ENCODE measurements at places on chromosomes 3 and 15. TPM values are rescaled to one million over a fixed set of nuclear protein-coding genes. Genes with fewer than 3 reads are reported as not detected.

DNA sequence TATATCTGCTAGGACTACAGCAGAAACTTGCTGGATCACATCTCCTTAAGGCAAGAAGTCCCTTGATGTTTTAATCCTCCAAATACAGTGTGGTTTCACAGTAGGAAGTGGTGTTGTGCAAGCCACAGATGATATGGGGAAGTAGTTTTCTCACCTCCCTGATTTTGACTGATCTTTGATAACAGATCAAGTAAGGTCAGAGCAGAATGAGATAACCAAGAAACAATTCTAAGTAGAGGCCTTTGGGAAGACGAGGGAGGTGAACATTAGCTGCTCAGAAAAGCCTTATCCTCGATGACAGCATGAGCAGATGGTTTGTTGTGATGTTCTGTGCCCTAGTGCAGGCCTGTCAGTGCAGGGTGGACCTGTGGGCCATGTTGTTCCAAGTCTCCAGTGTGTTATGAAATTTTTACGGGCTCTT lies 61.3 kb downstream of the RIOX2 start:
- H3K36me3 ChIP-seq, result peaks cover 19% of the 10 kb centered on the region
- DNase-seq, result no peak
- no peak overlapping the region for H3K4me3 ChIP-seq
- no peaks in the 10 kb centered on the region for H3K27me3 ChIP-seq

DNA sequence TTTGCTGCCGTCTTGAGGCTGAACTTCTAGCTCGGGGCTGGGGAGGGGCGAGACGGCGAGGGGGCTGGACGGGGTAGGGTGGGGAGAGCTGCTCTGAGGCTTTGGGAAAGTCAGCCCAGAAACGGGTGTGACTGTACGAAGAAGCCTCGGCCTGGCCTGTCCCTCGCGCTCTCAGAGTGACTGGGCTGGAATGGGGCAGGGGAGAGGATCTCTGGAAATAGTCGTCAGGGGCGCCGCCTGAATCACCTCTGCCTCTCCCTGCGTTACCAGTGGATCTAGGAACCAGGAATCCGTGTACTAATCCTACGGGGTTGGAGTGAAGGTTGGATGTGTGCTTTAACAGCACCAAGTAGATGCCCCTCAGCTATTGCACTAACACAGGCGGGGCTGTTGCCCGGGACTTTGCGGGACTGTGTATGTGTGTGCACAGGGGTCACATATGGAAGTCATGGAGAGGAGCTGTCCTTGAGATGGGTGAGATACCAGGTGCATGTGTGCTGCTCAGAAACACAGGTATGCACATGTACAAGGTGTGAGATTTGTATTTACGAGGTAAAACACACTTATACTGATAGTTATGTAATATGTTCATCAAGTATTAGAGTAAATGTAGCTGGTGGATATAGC lies 591 bp downstream of the FOXL2NB start:
- H3K4me3 ChIP-seq, result peak overlapping the region; percentile 75
- H3K4me1 ChIP-seq, result no peaks in the 10 kb centered on the region
- H3K36me3 ChIP-seq, result no peaks in the 10 kb centered on the region

- DNase-seq, result no peak
- no peaks in the 10 kb centered on the region for H3K4me1 ChIP-seq
- no peak overlapping the region for H3K27ac ChIP-seq
- H3K4me3 ChIP-seq, result no peak overlapping the region
- H3K36me3 ChIP-seq, result no peaks in the 10 kb centered on the region
Observed at GRCh38 chr15:76084256-76084655, 24.5 kb downstream of the TMEM266 start.

GRCh38 chr3:156818890-156819289 lies 7.3 kb upstream of the LEKR1 start:
- peak overlapping the region; percentile 97 for H3K27ac ChIP-seq
- H3K36me3 ChIP-seq, result no peaks in the 10 kb centered on the region
- H3K4me3 ChIP-seq, result peak overlapping the region; percentile 20
- peak; percentile 88 for DNase-seq

Gene DUOX1
- total RNA-seq, result 0.32 TPM

Gene CTSH
- 5.2 TPM for total RNA-seq

Gene LRRC15
- 16.4 TPM for total RNA-seq

DNA sequence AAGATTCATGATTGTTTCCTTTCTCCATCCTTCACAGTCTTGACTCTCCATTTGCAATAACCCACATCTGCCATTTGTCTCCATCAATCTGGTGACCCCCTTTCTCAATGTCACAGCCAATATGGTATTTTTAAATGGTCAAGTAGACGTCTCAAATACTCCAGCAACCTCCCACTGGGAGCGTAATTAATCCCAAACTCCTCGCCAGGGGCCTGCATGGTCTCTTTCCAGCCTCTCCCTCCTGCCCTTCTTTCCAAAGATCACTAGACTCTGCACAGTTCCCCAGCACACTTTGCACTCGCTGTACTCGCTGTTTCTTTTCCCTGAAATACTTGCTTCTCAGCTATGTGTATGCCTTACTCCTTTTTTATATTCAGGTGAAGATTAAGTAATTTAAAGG lies 115.3 kb downstream of the PLCH1 start:
- H3K4me1 ChIP-seq, result peaks cover 4% of the 10 kb centered on the region
- H3K4me3 ChIP-seq, result no peak overlapping the region
- H3K36me3 ChIP-seq, result no peaks in the 10 kb centered on the region
- DNase-seq, result no peak

DNA sequence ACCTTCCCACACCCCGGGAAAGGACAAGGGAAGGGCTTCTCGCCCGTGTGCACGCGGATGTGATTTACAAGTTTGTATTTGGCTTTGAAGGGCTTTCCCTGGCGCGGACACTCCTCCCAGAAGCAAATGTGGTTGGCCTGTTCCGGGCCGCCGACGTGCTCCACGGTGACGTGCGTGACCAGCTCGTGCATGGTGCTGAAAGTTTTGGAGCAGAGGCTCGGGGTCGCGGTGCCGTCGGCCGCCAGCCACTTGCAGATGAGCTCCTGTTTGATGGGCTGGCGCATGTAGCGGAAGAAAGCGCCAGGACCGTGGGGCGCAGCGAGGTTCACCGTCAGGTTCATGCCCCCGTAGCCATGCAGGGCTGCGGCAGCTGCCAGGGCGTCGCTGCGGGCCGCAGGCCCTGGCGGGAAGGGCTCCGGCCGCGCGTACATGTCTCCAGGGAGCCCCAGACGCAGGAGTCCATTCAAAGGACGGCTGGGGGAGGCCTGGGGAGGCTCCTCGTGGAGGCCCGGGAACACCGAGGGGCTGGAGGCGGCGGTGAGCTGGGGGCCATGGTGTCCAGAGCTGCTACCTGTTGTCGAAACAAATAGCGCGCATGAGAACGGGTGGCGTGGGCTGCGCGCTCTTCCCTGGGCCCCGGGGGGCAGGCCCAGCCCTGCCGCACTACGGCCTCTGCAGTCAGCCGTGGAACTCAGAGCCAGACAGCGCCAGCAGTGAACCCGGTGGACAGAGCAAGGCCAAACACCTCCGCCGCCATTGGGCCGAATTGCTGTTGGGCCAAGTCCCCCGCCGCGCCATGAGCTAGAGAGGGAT lies 10.2 kb downstream of the ZIC4 start:
- H3K27ac ChIP-seq, result no peak overlapping the region
- H3K36me3 ChIP-seq, result no peaks in the 10 kb centered on the region
- no peaks in the 10 kb centered on the region for H3K27me3 ChIP-seq
- peaks cover 10% of the 10 kb centered on the region for H3K4me1 ChIP-seq

Gene ACOX2
- 7.5 TPM for total RNA-seq

DNA sequence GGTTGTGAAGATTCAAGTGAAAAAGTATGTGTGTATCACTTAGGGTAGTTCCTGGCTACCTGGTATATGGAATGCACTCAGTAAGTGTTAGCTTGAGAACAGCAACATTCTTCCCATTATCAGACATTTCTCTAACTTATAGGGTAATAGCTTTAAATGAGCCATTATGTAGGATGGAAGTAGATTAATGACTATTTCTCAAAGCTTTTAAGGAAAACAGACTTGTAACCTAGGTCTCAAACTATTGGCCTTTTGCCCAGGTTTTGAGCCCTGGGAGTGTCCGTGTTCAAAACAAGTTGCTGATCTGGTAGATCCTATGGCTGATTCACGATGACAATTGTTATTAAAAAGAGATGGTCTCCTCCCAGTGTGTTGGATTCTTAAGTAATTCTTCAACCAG lies 129.1 kb upstream of the UMPS start:
- no peak for DNase-seq
- H3K27me3 ChIP-seq, result peaks cover 16% of the 10 kb centered on the region
- H3K4me1 ChIP-seq, result no peaks in the 10 kb centered on the region
- H3K27ac ChIP-seq, result no peak overlapping the region
- H3K4me3 ChIP-seq, result no peak overlapping the region

DNA sequence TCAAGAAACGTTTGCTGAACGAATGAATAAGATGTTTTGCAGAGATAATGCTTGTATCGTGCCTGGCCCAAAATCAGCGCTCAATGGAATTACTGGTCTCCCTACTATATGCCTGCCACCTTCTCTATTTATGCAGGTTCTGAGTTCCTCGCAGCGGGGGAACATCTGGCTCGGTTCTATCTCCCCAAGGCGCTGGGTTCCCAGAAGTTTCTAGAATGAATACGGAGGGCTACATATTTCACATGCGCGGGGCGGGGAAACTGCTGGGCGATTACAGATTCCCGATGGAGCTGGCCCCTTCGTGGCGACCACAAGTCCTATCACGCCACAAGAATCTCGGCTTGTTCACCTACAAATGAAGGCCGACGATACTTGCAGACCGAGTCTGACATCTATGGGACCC lies 411 bp upstream of the EIF2B5 start:
- DNase-seq, result peak; percentile 66
- no peaks in the 10 kb centered on the region for H3K27me3 ChIP-seq
- peak overlapping the region; percentile 68 for H3K27ac ChIP-seq
- no peaks in the 10 kb centered on the region for H3K36me3 ChIP-seq
- H3K4me1 ChIP-seq, result peaks cover 11% of the 10 kb centered on the region

Gene SNTN
- not detected for total RNA-seq

- no peak overlapping the region for H3K4me3 ChIP-seq
- DNase-seq, result no peak
- H3K36me3 ChIP-seq, result no peaks in the 10 kb centered on the region
- H3K4me1 ChIP-seq, result peaks cover 14% of the 10 kb centered on the region
- no peaks in the 10 kb centered on the region for H3K27me3 ChIP-seq
Observed at GRCh38 chr3:129618901-129619671, 12.6 kb upstream of the PLXND1 start.

- DNase-seq, result peak; percentile 9
- H3K36me3 ChIP-seq, result no peaks in the 10 kb centered on the region
- H3K4me1 ChIP-seq, result peaks cover 11% of the 10 kb centered on the region
- no peaks in the 10 kb centered on the region for H3K27me3 ChIP-seq
- H3K4me3 ChIP-seq, result no peak overlapping the region
Observed at GRCh38 chr15:35256551-35256950, 171.5 kb upstream of the NANOGP8 start.

GRCh38 chr3:38640661-38641452 lies 8.6 kb downstream of the SCN5A start:
- DNase-seq, result no peak
- no peaks in the 10 kb centered on the region for H3K4me1 ChIP-seq
- H3K27ac ChIP-seq, result no peak overlapping the region
- peaks cover 37% of the 10 kb centered on the region for H3K27me3 ChIP-seq
- H3K36me3 ChIP-seq, result no peaks in the 10 kb centered on the region

DNA sequence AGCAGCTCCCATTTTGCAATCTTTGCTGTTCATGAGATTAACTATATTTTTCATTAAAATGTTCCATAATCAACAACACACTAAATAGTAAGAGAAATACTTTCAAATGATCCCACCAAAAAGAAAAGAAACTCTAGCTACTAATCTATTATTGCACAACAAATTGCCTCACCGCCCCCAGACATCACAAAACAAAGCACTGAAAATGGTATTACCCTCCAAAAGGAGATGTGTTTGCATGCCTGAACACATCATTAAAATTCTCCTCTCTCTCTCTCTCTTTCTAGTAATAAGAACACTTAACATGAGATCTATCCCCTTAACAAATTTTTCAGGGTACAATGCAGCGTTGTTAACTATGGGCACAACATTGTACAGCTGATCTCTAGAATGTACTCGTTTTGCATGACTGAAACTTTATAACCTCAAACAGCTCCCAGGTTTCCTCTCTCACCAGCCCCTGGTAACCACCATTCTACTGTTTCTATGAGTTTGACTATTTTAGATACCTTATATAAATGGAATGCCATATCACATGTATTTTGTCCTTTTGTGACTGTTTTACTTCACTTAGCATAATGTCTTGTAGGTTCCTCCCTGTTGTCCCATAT lies 33.1 kb downstream of the WNT5A start:
- peaks cover 14% of the 10 kb centered on the region for H3K4me1 ChIP-seq
- H3K27me3 ChIP-seq, result no peaks in the 10 kb centered on the region
- no peak overlapping the region for H3K4me3 ChIP-seq
- peak; percentile 46 for DNase-seq
- H3K27ac ChIP-seq, result no peak overlapping the region
- no peaks in the 10 kb centered on the region for H3K36me3 ChIP-seq

DNA sequence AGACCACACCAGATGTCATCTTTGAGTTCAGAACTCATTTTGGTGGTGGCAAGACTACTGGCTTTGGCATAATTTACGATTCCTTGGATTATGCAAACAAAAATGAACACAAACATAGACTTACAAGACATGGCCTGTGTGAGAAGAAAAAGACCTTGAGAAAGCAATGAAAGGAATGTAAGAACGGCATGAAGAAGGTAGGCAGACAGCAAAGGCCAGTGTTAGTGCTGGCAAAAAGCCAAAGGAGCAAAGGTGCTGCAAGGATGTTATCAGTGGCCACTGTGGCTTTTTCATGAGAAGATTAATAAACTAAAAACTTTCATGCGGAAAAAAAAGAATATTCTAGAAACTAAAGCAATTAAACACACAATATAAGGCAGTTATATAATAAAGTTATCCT lies 21.9 kb downstream of the AAGAB start:
- H3K4me3 ChIP-seq, result no peak overlapping the region
- H3K4me1 ChIP-seq, result no peaks in the 10 kb centered on the region
- no peaks in the 10 kb centered on the region for H3K27me3 ChIP-seq
- H3K36me3 ChIP-seq, result peaks cover 19% of the 10 kb centered on the region

DNA sequence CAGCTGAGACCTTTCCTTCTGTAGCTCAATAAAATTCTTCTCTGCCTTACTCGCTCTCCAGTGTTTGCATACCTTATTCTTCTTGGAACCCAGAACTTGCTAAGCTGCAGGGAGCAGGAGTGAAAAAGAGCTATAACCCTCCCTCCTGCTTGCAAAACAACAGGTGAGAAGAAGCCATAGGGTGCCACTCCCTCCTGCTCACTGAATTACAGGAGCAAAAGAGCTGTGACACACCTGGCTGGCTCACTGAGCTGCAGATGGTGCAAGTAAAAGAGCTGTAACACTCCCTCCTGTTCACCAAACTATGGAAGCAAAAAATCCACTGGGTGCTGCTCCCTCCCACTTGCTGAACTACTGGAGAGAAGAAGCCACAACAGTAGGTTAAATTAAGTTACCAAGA lies 44.2 kb upstream of the C2CD4B start:
- H3K36me3 ChIP-seq, result no peaks in the 10 kb centered on the region
- no peak overlapping the region for H3K27ac ChIP-seq
- H3K27me3 ChIP-seq, result peaks cover 11% of the 10 kb centered on the region
- H3K4me1 ChIP-seq, result no peaks in the 10 kb centered on the region
- no peak overlapping the region for H3K4me3 ChIP-seq

DNA sequence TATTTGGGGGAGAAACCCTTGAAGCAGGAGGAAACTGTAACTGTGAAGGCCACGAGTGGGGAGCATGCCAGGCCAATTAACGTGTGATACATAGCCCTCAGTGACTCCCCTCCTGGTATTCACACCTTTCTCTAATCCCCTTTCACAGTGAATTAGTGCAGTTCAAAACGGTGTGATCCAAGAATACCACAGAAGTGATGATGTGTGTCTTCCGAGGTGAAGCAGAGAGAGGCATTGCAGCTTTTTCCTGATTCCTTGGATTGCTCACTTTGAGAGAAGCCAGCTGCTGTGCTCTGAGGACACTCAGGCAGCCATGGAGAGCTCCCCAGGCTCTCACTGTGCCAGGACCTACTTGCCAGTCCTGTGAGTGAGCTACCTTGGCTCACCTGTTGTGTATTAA lies 17.3 kb downstream of the NIPA2 start:
- no peaks in the 10 kb centered on the region for H3K27me3 ChIP-seq
- H3K36me3 ChIP-seq, result peaks cover 47% of the 10 kb centered on the region
- DNase-seq, result no peak
- no peak overlapping the region for H3K4me3 ChIP-seq

Measured in GM23248 (cell line).